ENCODE measurements at places on chromosomes 2 and 18. TPM values are rescaled to one million over a fixed set of nuclear protein-coding genes. Genes with fewer than 3 reads are reported as not detected.
A peak's percentile ranks its signal among the peaks of the same experiment; 100 is the strongest.

MDH1B gene
- total RNA-seq, result 0.21 TPM

BCL2L11 gene
- 17.8 TPM for total RNA-seq

TANC1 gene
- total RNA-seq, result 53.3 TPM

DNA sequence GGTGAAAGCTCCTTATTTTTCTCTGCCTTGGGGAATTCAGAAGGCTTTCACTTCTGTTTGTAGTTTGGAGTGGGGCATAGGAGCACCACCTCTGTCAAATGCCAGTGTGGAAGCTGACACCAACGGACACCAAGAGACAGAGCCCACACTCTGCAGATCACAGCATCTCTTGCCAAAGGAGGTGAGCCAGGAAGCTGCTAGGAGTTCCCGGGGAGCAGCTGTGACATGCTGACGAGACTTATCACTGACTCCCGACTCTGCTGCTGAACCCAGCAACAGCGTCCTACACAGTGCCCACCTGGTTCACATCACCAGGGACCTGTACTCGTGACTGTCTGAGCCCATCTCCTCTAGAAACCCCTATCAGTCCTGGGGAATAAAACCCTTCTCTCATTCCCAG, 8.1 kb downstream of the TEX51 start:
- no peak for DNase-seq

GRCh38 chr2:56741601-56742102, 557.9 kb downstream of the CCDC85A start:
- DNase-seq, result peak; percentile 9

DNA sequence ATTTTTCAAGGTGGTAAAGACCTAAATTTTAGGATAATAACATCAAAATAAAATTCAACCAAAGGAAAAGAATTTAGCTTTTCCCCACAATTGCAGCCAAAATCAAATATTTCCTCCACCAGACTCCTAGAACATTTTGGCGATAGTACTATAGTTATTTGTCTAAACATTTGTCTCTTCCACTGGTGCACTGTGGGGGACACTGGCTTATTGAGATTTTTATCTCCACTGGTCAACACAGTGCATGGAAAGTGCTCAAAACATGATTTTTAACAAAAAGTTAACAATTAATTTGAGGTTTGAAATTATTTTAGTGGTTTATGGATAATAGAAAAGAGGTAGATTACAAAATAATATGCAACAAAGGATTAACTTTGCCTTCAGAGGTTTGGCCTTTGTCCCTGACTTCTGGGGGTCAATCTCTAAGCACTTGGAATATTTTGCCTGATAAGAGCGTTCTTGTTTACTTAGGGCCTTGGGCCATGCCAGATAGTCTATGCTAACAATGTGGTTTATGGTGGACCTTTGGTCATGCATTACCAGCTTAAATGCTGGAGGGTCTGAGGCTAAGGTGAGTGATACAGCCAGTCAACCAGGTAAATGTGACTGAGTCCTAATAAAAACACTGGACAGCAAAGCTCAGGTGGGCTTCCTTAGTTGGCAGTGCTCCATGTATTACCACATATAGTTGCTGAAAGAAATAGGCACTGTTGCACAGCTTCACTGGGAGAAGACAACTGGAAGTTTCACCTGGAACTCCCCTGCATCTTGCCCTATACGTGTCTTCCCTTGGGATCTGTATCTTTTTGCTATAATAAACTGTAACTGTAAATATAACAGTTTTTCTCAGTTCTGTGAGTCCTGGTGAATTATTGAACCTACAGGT, 67.2 kb upstream of the SATB2 start:
- no peak for DNase-seq

GRCh38 chr2:8418721-8419120, 263.1 kb upstream of the ID2 start:
- DNase-seq, result no peak

DNA sequence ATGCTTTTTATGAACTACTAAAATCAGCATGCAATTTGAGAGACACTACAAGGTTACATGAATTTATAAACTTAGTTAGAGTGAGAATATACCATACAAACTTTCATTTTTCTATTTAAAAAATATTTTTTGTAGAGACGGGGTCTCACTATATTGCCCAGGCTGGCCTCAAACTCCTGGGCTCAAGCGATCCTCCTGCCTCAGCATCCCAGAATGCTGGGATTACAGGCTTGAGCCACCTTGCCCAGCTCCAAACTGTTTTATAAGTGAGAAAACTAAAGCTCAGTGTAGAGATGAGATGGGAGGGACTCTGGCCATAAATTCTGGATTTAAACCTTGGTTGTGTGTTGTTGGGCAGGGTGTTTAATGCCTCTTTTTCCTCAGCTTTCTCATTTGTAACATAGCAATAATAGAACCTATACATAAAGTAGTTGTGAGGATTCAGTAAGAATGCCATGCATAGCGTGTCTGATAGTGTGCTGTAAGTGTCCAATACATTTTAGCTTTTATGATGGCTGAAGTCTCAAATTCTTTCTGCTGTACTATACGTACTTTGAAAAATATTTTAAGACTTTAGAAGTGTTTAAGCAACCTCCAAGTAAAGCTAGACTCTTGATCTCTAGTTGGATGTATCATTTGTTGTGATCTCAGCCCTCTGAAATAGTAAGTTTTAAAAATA, 9.7 kb downstream of the CAB39 start:
- DNase-seq, result no peak

DNA sequence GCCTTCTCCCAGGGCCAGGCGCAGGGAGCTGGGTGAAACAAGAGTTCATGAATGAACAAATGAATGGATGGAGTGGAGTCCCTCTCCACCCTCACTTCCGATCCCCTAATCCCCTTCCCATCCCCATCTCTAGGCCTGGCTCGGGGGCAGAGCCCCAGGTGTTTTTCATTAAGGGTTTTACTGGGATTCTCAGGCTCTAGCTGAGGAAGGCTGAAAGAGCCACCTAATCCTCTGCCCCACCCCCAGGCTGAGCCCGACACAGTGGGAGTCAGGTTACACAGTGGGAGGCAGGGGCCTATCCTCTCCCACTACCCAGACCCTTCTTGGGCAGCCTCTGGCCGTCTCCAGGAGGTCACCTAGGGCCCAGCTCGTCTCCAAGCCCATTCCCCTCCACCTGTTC, 36.1 kb downstream of the SDC1 start:
- peak; percentile 35 for DNase-seq

All from tongue (tissue), 3 donors.